ENCODE measurements at places on chromosomes 11 and 22.

GRCh38 chr22:20298803-20299745 is 20.8 kb downstream of the DGCR6L start:
- DNase-seq = peak; percentile 89

DNA sequence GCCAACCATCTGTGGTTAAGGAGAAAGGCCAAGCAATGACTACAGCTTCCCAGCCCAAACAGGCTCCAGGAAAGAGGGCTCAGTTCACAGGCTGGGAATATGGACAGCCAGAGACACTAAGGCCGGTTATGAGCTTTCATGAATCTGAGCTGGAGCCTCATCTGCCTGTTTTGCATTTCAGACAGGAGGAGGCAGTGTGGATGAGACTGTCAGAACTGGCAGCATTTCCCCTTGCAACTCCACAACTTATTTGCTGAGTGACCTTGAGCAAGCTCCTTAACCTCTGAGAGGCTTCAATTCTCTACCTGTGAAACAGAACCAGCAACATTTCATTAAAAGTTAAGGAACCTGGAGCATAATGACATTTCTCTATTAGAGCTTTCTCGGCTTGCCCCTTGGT is 264.0 kb downstream of the ETS1 start:
- peak; percentile 79 for DNase-seq

GRCh38 chr11:120182790-120183491 is 27.9 kb upstream of the OAF start:
- no peak for DNase-seq

GRCh38 chr11:60925868-60926267 is 1.6 kb downstream of the TMEM132A start:
- DNase-seq = no peak

DNA sequence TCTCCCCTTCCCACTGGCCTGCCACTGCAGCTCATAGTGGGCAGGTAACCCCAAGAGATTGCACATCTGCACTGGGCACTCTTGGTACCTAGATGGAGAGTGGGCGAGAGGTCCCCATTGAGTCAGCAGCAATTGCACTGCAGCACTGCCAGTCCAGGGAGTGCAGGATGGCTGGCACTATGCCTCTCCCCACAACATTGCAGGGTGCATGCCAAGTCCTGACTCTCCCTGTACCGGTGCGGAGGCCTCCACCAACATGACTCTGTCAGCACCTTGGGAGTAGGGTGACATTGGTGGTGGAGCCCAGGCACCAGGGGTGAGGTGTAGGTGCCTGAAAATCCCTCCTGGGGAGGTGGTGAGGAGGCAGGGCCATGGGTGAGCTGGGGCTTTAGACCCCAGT is 82.2 kb downstream of the TRAF6 start:
- DNase-seq = no peak

DNA sequence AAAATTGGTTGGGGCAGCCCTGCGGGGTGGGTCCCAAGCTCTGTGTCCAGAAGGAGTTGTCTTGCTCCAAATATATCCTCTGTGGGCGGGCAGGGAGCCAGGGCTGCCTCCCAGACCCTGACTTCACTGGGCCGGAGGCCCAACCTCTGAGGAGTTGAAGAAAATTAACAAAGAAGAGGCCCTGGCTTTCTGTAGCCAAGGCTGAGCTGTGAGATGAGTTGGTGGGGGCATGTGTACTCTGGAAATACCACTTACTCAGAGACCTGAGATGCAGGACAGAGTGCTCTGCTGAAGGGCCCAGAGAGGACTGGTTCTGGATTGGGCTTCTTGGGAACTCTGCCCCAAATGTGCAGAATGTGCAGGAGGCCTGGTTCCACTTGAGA is 96.3 kb downstream of the SWAP70 start:
- no peak for DNase-seq

DNA sequence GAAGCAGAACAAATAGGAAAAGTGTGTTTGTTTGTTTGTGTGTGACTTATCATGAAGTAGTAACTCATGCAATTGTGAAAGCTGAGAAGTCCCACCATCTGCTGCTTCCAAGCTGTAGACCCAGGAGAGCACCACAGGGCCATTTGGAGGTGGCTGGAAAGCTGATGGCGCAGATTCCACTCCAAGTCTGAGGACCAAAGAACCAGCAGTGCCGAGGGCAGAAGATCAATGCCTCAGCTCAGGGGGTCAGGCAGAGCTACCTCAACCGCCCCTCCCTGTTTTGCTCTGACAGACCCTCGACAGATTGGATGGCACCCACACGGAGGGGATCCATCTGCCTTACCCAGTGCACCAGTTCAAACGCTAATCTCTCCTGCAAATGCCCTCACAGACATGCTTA is 896.2 kb downstream of the BRD1 start:
- no peak for DNase-seq

DNA sequence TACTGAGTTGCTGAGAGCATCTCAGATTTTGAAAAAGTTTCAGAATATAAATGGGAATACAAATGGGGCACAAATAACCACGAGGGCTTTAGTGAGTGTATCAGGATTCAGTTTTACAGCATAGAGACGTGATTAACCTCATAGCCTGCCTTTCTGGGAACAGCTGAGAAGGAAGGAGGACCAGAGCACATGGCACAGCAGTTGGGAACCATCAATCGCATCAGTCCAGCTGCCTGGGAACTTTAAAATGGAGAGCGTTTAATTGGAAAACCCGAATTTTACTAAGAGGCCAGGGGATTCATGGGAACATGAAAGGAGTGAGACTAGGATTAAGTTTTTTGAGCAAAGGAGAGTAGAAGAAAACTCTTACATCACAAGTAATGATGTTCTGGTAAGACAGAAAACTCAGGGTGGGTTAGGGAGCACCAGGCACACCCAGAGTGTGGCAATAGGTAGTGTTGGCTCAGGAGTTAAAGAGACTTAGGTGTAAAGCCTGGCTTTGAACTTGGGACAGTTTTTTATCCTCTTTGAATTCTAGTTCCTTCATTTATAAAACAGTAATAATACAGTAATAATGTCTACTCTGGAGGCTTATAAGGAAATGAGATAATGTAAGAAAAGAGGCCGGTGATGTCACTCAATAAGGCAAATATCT is 40.2 kb downstream of the FZD4 start:
- no peak for DNase-seq

DNA sequence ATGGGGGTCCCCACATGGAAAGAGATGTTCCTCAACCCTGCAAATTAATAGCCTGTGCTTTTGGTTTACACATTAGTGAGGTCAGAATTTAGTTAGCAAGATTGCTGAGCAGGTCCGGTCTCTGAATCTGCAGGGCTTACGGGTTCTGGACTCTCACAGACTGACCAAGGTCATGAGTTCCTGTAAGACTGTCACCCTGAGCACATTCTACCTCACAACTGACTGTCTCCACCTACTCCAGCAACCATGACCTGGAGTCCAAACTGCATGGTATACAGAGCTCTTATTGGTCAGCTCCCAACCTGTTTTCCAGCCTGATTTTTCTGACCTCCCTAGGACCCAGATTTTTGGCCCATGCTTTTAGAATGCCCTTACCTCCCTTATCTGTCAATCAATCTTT is 28.2 kb downstream of the DKK3 start:
- DNase-seq = no peak
